Hypothalamus (tissue), 51 donors: ENCODE measurements at places on chromosomes 16 and 17.
A peak's percentile ranks its signal among the peaks of the same experiment; 100 is the strongest.

DNA sequence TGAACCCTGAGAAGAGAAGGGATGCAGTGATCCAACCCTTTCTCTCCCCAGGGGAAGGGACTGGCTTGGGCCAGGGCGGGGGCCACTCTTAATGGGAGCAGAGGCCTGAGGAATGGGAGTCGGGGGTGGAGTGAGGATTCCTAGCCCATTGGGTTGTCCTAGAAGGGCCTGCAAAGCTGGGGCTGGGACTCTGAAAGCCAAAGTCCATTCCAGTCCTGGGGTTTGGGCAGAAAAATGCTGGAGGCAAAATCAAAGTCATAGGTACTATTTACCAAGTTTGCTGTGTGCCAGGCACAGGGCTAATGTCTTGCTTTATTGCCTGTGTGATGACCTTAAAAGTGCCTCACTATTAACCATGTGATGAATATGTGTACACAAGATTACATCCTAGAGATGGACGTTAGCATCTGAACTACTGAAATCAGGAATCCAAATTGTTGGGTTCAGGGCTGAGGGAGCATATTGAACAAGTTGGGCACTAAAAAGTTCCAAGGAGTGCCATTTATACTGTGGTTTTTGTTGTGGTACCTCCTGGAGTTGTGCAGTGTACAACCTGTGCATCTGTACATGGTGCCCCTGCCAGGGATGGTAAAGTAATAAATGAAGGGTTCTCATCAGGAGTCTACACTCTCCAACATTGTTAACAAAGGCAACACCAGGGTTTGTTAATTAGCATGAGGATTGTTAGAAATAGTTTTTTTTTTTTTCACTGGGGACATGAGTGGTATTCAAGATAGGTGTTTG is 84.4 kb upstream of the NKD1 start:
- DNase-seq: no peak

GRCh38 chr17:36602030-36602748 is 806 bp downstream of the MRM1 start:
- DNase-seq: no peak

DNA sequence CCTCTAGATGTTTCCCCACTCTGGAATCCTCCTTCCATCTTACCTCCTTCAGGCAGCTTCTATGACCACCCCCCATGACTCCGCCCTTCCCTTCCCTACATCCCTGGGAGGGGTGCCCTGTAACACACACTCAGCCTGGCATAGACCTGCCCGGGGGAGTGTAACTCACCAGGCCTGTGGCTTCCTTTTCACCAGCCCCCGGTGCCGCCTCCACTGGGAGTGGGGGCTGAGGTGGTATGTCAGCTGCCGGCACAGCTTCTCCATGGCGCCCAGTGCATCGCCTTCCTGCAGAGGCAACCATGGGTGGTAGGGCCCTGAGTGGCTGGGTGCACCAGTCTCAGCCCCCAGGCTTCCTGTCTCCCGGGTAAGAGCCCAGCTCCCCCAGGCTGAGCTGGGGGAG is 32.3 kb downstream of the TRPV2 start:
- DNase-seq: no peak

- DNase-seq: no peak
Observed at GRCh38 chr17:48239603-48239995, 132.0 kb downstream of the SNX11 start.

DNA sequence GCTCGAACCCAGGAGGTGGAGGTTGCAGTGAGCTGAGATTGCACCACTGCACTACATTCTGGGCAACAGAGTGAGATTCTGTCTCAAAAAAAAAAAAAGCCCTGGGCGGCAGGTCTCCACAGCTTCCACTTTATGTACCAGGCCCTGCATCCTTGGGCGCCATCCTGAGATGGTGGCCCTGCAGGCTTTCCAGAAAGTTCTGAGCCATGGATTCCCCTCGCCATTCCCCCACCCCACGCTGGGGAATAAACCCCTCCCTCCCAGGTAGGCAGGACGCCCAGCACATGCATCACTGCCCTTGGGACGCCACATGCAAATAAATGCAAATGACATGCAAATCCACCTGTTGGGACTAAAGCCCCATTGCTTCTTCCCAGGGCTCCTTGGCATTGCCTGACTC is 13.8 kb upstream of the ZNF469 start:
- DNase-seq: no peak

GRCh38 chr17:29570521-29570920 is 2.0 kb downstream of the TP53I13 start:
- DNase-seq: no peak

GRCh38 chr17:39769974-39770587 is 32.3 kb downstream of the GRB7 start:
- DNase-seq: no peak

- no peak for DNase-seq
Observed at GRCh38 chr16:13348416-13348815, 447.0 kb downstream of the SHISA9 start.

DNA sequence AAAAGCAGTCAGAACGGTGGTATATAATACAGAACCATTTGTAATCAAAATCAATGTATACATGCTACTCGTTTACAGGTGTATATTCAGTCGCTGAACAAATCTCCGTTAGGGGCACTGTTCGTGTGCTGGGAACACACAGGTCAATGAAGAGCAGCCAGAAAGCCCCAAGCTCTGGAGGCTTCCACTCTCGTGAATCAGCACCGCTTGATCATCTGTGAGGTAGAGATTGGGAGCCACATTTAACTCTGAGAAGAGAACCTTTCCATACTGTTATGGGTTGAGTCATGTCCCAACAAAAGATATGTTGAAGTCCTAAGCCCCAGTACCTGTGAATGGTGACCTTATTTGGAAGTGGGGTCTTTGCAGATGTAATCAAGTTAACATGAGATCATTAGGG is 5.4 kb upstream of the CYTH1 start:
- DNase-seq: no peak

GRCh38 chr16:68187505-68187904 is 48.4 kb downstream of the ESRP2 start:
- no peak for DNase-seq

- DNase-seq: no peak
Observed at GRCh38 chr16:20910781-20911321, 10.3 kb downstream of the LYRM1 start.

DNA sequence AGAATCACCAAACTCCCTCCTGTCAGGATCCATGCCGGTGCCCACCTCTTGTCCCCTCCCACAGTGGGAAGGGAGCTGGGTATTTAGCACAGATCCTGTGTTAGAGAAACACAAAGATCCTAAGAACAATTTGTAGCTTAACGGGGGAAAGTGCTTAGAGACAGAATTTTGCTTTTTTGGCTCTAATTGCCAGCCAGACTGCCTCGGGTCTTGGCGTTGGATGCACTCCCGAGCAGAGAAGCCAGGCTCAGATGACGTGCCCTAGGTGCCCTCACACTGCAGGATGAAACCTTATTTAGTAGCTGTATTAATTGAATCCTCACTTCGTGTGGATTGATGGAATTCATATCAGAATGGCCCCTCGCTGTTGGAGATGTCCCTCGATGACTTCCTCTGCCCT is 22.5 kb upstream of the MAF start:
- no peak for DNase-seq

DNA sequence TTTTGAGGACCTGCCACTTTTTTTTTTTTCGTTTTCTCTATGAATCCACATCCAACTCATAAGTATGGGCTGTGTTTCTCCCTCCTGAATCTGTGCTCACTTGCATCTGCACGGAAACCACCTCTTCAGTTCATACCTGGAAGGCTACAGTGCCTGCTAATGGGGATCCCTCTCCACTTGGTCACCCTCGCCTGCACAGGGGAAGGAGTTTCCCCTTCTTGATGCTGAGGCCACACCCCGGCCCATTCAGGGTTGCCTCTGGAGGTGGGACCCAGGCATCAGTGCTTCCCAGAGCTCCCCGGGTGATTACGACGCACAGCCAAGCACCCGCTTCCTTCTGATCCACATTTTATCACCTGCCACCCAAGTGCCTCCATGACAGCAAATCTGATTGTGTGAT is 85.9 kb upstream of the TBC1D3K start:
- DNase-seq: no peak

GRCh38 chr16:23595951-23596720 is at the start of gene NDUFAB1:
NDUFAB1 (minus strand) TSS chr16:23596316; CDS start chr16:23596290, 26 bp downstream.
- DNase-seq: peak; percentile 86

GRCh38 chr17:82732118-82732743 is 3.2 kb upstream of the FN3K start:
- no peak for DNase-seq

GRCh38 chr17:68809148-68809547 is 146.0 kb downstream of the ABCA8 start:
- DNase-seq: no peak

- DNase-seq: no peak
Observed at GRCh38 chr17:7859028-7859427, 1.2 kb downstream of the CYB5D1 start.

DNA sequence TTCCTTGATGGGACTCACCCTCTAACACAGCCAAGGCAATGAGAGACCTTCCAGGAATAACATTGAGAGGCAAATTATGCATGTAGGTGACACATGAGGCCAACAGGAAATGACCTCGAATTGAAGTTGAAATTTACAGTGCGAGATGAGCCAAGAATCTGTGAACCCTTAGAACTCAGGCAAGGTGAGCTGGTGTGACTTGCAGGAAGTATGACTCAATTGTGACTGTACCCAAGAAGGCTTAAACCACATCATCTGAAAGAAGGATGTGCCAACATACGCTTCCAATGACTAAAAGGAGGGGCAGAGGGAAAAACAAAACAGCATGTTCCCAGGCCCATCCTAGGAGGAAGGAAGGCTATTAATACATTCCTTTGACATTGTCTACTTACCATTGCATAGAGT is 44.8 kb downstream of the PITPNC1 start:
- DNase-seq: no peak

DNA sequence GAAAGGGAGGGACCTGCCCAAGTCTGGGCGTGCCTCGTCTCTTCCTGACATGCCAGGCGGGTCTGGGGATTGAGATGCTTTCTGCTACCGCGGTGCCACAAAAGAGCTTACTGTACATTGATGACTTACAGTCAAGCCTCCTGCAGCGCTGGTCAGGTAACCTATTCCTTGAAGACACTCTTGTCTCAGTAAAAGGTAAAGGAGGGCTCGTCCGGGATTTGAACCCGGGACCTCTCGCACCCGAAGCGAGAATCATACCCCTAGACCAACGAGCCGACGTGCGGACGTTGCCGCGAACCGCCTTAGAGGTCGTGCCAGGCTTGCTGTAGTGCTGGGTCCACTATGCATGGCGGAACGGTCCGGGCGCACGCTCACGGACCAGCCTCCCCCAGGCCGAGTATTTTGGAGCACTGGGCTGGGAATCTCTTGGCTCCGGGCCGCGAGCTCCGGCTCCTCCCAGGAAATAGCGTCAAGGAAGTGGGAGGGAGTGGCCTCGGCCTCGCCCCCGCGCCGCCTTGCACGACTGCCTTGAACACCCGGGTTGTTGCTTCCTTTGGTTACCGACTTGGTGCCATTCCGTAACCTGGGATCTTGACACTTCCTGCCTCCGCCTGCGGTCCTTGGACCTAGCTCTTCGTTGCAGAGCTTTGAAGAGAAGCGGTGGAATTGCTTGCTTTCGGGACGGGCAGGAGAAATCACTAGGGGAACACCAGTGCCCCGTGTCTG is 12.4 kb upstream of the AURKB start:
- peak; percentile 79 for DNase-seq

DNA sequence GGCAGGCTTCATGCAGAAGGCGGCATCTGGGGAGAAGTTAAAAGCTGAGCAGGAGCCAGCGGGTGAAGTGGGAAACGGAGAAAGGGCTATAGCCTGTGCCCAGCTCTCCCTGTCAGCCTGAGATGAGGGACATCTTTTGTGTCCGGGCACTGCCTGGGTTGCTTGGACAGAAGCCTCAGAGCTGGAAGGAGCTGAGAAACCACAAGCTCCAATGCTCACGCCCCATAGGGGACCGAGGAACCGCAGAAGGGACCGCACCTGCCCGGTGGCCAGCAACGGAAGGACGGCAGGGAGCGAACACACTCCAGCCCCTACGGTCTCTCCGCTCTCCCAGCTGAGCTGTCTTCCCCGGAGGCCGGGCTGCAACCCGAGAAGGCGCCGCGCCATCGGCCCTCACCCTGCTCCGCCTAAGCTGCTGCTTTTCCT is 175.8 kb downstream of the NPIPB11 start:
- DNase-seq: no peak

DNA sequence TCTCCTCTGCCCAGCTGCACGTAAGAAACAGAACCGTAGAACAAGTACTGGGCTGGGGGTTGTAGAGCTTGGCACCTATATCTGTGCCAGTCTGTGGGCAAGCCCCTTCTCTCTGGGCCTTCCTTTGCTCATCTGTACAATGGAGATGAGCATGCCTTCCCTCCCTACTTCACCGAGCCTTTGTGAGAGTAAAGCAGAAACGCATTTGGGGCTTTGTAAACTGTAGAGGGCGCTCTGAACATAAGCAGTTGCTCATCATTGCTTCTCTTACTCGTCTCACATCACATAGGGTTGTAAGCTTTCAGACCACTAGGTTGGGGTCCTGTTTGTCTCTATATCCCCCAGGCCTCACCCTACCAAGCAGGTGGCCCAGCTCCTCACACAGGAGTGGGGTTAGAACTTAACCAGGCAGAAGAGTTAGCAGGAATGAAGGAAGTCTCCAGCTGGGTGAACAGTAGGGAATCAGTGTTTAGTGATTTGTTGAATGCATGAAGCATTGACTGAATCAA is 15.1 kb downstream of the SAMD14 start:
- no peak for DNase-seq

DNA sequence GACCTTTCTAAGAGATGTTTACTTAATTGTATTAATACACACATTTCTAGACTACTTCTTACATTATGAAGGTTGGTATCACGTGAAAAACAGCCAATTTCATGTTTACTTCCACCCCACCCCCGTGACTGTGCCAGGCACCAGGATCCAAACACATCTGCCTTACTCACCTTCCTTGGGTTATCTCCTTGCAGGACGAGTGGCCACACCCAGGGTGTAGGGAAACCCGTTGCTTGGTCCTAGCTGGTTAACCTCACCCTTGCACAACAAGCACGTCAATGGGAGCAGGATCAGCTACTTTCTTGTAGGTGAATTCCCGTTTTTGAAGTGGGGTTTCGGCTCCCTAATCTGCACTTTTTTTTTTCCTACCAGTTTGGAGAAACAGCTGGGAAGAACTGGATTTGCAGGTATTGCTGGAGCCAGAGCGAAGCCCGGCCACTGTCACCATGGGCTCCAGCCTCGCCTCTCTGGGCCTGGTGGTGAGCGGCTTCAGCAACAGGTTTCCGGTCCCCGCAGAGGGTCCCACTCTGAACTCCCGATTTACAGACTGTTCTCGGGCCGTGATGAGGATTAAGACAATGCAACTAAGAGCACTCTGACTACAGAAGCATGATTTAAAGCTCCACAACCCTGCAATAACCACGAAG is 2.1 kb upstream of the UBB start:
- no peak for DNase-seq
